ENCODE measurements at places on chromosomes 3 and 15. TPM values are rescaled to one million over a fixed set of nuclear protein-coding genes. Genes with fewer than 3 reads are reported as not detected.

VILL gene
- 27.3 TPM for total RNA-seq

PAK6 gene
- 0.91 TPM for total RNA-seq

RARRES1 gene
- not detected for total RNA-seq

GABRR3 gene
- not detected for total RNA-seq

KLF15 gene
- not detected for total RNA-seq

LXN gene
- 9.2 TPM for total RNA-seq

LIPH gene
- total RNA-seq = not detected

ACTC1 gene
- not detected for total RNA-seq

DOCK3 gene
- 1.4 TPM for total RNA-seq

KBTBD13 gene
- total RNA-seq = not detected

TERC gene
- 5.5 TPM for total RNA-seq

GHSR gene
- total RNA-seq = not detected

CHST2 gene
- 1.1 TPM for total RNA-seq

NFKBIZ gene
- total RNA-seq = 74.8 TPM

MASP1 gene
- total RNA-seq = not detected

SPTBN5 gene
- total RNA-seq = 2.3 TPM

PLSCR5 gene
- not detected for total RNA-seq

CSPG4 gene
- not detected for total RNA-seq

NR2E3 gene
- not detected for total RNA-seq

IL17RB gene
- 3.5 TPM for total RNA-seq

CNTN4 gene
- not detected for total RNA-seq
